ENCODE measurements at places on chromosomes 7 and 10.

DNA sequence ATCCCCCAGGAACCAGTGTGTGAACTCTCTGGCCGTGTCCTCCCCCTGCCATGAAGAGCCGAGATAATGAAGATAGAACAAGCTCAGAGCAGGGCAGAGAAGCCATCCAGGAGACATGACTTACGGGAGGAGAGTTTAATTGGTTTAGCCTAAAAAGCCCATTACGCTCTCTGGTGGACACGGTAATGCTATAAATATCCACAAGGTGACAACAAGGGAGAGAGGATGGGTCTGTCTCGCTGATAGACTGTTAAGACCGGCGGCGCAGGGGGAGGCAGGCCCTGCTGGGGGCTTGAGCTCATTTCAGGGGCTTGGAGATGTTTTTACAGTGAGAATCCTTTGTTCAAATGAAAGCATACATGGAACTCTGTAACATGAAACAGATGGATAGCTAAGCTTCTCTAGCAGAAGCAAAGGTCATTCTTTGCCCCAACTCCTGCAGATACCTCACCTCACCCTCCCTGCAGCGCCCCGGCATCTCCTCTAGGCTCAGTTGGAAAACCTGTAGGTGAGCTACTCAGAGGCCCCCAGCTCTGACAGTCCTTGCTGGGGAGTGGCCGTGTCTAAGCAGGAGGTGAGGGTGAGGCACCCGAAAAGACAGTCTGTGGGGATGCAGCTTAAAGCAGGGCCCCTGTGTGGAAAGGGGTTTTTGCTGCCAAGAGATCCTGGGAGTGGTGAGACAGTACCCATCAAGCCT, 40.8 kb upstream of the LOXL4 start:
- DNase-seq = no peak

- no peak for DNase-seq
Observed at GRCh38 chr7:108189733-108190388, 59.7 kb upstream of the LAMB4 start.

DNA sequence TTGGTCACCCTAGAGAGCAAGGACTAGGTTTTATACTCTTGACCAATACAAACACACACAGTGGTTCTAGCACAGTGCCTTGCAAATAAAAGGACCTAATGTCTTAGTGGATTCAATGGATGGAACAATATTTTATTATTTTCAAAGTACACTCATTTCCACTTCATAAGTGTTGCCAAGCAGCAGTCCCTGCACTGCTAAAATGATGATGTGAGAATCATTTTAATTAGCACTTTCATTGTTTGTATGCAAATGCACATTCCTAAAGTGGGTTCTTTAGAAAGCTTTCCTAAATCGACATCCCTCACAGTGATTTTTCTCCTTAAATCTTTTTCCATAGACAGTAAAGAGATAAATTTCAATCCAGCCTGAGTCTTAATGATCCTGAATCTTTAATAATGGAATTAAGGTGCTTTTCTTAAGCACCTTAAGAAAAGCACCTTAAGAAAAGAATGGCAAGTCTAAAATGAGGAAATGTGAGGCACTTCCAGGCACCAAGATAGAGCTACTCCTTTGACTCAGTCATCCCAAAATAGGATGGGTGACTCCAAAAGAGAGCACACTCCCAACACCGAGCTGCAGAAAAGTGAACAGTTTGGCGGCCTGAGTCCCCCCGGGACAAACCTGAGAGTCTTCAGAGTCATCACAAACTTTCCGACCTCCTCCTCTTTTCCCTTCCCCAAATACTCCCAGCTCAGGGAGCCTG, 84.5 kb downstream of the SORBS1 start:
- no peak for DNase-seq

GRCh38 chr10:120711860-120712259, 139.3 kb upstream of the WDR11 start:
- DNase-seq = no peak

GRCh38 chr10:103960103-103960502, 6.8 kb upstream of the SLK start:
- no peak for DNase-seq

DNA sequence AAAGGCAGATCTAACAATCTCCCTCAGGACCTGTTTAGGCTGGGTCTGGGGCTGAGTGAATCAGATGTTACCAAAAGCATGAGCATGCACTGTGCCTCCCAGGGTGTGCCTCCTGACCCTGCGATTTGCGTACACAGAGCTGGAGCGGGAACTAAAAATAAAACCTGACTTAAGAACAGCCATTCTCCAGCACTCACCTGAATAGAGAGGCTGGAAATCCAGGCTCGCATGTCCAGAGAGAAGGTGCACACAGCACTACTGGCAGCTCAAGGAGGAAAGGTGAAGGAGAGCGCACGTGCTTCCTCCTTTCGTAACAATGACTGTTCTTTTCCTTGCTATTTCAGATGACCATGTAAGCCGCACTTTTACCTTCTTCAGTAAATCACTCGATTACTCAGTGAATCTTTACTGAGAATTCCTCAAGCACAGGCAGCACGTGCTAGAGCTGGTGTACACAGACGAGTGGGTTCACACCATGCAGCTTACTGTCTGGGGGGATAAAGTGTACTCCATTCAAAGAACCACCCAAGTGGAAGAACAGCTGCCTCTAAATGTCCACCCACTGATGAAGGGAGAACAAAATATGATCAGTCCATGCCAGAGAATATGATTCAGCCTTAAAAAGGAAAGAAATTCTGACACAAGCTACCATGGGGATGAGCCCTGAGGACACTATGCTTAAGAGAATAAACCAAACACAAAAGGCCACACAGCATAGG, 45.6 kb downstream of the SFMBT2 start:
- DNase-seq = no peak

- no peak for DNase-seq
Observed at GRCh38 chr10:91804126-91804510, 5.9 kb downstream of the TNKS2 start.

DNA sequence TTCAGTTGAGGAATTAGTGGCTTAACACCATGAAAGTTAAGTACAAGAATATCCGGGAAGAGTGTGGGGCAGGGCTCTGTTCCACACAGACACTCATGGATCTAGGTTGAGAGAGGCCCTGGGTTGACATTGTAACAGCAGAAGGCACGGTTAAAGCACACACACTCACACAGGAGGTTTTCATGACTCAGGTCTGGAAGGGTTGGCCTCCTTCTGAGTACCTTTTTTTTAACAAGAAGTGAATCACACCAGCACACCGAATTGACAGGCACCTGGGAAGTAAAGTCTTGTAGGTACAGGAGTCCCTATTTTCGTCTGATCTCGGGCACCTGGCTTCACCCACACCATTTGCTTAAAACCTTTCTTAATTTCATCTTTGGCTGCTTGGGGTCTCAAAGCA, 509.4 kb upstream of the ADARB2 start:
- DNase-seq = no peak

DNA sequence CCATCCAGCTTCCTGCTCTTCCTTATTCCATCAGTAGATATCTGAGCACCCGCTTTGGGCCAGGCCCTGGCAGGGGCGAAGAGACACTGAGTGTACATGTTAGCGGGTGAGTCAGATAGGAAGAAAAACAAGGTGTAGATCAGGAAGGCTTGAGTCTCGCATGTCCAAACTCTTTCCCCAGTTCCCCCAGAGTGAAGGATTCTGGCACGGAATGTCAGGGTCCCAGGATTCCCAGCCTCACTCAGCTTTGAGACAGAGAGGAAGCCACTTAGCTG, 24.1 kb upstream of the CHST15 start:
- no peak for DNase-seq

DNA sequence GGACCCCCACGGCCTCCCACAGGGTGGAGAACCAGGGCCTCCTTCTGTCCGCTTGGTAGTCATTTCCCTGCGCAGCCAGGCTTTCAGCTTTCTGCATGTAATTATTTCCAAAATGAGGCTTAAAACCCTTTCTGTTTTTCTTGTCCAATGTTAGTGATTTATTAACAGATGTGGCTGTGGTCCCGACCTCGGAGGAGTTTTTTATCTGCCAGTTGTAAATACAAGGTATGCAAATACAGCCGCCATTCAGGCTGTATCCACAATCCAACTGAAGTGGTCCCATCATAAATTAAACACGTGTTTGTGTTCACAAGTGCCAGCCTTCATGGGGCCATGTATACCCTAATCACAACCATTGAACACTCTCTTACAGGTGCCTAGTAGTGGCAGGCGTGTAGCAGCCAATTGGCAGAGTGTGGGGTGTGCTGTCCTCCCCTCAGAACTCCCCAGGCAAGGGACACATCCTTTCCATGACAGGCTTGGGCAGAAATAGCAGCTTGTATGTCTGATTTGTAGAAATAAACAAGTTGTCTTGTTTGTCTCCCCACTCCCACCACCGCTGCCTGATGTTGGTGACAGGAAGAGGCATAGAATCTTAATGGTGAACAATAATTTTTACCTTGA, 251.3 kb upstream of the MKI67 start:
- DNase-seq = no peak

DNA sequence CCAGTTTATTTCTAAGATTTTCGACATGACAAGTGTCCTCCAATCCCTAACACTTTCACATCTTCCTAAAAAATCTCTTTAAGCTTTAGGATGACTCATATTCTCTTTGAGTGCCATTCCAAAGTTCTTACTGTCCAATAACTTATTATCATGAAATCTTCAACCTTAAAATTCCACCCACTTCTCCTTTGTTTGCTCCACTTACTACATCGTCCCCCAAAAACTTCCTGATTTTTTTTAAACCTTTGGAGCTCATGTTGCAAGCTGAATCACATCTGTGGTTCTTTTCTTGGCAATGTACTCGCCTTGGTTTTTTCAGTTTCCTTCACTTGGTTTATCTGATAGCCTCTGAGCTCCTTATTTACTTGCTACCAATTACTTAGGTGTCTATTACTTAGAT, 39.2 kb upstream of the JCAD start:
- peak; percentile 11 for DNase-seq

GRCh38 chr7:35254496-35255442, 869 bp upstream of the TBX20 start:
- no peak for DNase-seq

DNA sequence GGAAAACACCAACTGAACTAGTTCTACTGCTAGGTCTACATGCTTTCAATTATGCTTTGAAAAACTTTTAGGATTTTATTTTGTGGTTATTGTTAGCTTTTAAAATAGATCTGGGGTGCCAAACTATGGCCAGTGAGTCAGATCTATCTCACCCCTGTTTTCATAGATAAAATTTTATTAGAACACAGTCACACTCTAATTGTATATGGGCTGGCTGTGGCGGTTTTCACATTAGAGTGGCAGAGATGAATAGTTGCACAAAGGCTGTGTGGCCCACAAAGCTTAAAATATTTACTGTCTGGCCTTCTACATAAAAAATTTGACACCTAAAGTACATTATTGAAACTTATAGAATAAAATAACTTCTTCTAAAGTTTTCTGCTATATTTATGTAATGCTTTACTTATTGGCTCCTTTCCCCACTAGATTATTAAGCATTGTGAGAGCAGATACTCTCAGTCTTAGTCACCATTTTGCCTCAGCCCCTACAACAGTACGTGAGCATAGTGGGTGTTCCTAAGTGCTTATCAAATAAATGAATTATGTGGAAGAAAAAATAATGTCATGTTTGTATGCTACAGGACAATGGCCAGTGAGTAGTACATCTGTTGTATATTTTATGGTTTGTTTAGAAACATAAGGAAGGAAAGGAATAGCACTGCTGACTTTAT, 5.4 kb upstream of the SUV39H2 start:
- DNase-seq = peak; percentile 55
